Activated T-helper 2 cell treated with anti-CD3 and anti-CD28 coated beads, Interferon-gamma antibody, Interleukin-2, Interleukin-4, amounts not matched to agents 10 μg/mL and 5 μg/mL and 100 μg/mL, durations not matched to agents 14 hours and 24 hours and 36 hours (primary cell): ENCODE measurements at places on chromosomes 3 and 15. TPM values are rescaled to one million over a fixed set of nuclear protein-coding genes. Genes with fewer than 3 reads are reported as not detected.

DNA sequence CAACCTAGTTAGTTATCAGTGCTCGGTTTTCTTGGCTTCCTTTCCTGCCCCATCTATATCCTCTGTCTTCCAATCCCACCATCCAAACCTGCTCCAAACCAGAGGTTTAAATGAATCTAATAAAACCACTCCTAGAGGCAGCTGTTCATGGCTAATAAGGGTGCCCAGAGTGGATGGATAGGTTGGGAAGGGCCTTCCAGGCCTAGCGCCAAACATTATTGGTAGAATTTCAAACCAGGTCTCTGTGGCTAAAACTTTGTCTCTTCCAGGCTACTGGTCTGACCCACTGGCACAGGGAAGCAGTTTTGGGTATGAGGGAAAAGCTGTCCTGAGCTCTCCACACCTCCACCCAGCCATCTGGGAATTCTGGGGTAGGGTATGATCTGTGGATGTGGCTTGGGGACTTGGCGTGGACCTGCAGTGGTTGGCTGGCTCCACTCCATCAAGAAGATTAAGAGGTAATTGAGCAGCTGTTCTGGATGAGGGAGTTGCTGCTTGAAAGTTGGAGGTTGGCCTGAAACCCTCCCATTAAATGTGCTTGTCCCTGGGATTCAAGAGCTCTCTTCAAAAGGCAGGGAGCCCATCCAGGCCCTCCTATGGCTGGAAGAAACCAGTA, 29.3 kb upstream of the INSYN1 start:
- no peak for DNase-seq

DNA sequence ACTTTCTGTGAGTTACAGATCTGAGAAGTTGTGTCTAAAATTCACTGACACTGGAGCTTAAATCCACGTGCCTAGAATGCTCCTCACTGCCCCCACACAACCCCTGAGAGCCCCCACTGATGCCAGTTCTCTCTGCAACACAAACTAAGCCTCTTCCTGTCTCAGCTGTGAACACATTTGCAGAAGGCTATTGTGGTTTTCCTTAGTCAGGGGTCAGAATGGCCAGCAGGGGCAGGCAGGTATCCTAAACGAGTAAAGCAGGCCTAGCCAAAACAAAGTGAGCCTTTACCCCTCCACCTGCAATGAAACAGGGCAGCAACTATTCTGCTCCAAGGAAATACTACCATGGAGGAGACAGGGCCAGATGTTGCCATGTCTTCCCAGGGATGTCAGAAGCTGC, 78.6 kb downstream of the FHIT start:
- DNase-seq = no peak

DNA sequence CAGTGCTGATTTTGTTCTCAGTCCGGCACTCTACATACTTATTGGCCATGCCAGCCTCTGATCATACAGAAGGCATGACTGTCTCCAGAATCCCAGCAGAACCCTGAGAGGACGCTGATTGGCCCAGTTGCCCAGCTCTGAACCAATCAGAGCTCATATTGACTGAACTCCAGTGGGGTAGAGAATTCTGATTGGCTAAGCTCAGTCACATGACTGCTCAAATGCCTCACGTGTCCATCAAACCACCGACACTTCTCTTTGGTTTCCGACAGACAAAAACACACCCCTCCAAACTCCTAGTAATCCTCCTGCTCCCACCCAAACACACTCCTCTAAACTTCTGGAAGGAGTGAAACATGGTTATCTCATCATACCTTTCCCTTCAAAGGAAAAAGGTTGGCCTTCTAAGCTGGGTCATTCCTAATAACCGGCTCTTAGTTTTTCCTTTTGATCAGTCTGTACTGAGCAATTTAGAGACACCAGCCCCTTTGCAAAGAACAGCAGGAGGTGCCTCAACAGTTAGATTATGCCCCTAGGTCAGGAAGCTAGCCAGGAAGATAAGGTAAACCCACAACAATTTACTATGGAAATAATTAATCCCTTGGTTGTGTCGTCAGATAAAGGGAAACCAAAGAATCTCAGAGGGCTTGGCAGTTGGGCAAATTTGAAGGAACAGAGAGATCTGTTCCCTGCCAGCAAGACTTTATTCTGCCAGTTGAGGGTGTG, 187.8 kb downstream of the TLE3 start:
- no peak for DNase-seq

GRCh38 chr15:50484781-50485180, 60.6 kb downstream of the USP8 start:
- DNase-seq = no peak

DNA sequence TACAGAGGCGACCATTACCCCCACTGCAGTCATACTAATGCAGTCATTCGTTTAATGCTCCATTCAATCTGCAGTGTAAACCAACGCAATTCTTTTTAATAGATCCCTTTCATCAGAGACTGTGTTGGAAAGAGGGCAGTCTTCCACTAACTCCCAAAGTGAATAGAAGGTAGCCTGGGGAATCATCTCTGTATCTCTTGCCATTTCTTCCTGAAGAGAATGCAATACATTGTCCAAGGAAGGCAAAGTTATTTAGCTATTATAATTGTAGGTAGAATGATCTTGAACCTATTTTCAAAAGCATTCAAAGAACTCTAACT, 1.3 kb upstream of the SLITRK3 start:
- no peak for DNase-seq

- DNase-seq = no peak
Observed at GRCh38 chr15:85800478-85801123, 5.9 kb upstream of the KLHL25 start.

DNA sequence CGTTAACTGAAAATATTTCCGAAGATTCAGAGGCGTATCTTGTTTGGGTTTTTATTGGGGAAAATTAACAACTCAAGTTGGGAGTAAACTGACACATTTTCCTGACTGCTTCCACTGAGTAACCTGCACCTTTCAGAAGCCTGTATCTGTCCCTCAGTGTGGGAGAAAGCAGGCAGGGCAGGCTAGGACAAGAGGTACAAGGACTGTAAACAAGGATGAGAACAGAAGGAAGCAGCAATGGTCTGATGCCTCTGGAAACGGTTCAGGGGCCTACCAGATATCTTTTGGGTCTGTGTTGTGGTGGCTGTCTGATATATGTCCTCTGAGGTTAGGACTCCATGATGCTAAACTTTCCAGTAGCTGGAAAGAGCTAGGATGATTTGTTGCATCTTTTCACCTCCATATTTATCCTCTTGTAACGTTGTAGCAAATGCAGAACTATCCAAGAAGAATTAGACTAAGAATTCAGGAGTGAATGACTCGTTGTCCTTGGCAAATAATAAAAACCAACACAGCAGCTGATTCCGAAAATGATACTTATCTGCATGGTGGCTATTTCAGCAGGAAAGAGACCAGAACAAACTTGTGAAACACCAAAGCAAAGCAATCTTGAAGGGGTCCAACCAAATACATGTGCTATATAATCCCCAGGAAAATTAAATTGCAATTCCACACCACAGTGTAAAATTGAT, 195.9 kb upstream of the ICE2 start:
- DNase-seq = no peak

DNA sequence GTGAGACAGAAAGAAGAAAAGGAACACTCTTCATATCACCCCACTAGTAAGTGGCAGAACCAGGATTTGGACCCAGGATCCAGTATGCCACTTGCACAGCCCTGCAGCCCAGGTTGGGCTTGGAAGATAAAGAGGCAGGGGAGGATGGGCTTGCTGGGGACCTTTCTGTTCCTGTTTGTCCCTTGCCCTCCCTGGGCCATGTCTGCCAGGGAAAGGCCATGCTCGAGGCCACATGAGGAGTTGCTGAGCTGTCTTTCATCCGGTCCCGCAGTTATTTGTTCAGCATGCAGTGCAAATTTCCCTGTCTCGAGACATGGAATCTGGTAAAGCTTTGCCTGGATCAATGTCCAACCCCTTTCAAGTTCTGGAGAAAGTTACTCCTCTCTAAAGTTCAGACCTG, 116.0 kb upstream of the MRPS22 start:
- DNase-seq = no peak

DNA sequence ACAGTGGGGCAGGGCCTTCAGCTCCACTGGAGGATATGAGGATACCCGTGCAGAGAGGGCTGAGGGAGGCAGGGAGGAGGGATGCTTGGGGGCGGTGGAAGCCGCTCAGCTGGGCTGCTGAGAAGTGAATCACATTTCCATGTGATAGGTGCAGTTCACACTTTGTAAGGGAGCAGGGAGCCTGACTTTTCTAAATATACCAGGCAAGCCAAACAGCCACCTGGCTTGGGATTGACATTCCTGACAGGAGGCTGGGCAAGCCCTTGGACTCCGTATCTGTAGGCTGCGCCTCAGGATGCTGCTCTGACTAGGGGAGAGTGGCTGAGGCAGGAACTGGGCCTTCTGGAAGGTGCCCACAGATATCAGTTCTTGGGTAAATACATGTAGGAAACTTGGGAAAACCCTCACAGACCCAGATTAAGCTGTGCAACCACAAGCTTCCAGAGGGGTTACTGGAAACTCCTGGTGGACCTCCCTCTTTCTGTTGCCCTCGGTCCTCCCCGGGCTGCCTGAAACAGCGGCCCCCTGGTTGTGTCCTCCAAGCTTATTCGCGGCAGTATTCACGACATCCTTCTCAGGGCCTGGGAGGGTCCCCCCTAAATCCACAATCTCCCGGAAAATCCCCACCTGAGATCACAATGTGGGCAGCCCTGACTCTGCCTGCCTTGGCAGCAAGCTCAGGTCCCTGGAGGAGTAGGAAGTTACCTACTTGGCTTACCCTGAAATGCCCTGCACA, 33.0 kb upstream of the ADCY5 start:
- DNase-seq = no peak

DNA sequence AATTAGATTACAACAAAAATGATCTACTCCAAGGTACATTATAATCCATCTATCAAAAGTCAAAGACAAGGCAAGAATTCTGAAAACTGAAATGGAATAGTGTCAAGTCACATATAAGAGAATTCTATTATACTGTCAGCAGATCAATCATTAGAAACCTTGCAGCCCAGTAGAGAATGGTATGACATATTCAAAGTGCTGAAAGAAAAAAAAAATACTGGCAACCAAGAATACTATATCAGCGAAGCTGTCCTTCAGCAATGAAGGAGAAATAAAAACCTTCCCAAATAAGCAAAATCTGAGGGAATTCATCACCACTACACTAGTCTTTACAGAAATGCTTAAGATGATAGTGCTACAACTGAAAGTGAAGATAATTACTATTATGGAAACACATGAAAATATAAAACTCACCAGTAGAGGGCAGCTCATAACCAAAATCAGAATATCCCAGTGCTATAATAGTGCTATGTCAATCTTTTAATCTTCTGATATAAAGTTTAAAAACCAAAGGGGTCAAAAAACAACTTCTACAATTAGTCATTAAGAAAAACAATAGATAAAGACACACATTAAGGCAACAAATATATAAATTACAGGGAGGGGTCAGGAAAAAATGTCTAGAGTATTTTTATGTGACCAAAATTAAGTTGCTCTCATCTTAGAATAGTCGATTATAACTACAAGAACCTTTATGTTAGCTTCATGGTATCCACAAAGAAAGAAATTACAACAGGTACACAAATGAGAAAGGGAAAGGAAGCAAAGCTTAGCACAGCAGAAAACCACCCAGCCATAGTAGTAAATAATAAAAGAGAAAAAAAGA, 190.7 kb upstream of the CNTN6 start:
- DNase-seq = no peak

DNA sequence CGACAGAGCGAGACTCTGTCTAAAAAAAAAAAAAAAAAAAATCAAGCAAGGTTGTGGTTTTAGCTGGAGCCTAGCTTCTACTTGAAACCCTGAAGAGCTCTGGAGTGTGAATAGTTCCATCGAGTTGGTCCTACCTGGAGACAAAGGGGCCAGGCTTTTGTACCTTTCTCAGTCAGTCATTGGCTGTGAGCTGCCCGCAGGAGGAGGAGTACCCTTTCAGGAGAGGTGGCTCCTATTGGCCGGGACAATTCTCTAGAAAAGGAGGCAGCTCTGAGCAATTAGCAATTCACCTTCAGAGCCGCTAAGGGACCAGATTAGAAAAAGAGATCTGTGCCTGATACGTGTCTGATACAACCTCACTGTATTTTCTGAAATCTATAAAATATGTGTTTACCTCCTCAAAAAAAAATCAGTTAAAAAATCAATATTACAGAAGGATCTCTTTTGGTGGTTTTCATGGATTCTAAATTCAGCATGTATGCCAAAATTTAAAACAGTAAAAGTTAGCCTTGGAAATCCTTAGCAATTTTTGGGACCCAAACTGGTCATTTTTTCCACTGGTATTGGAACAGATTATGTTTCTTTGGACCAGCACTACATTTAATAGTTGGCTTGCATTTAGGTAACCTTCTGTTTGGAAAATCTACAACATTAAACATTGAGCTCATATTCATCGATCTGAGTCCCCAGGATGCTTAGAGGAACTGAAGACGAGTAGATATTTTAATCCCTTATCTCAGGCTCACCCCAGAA, 29.7 kb upstream of the PDCD6IP start:
- no peak for DNase-seq

DNA sequence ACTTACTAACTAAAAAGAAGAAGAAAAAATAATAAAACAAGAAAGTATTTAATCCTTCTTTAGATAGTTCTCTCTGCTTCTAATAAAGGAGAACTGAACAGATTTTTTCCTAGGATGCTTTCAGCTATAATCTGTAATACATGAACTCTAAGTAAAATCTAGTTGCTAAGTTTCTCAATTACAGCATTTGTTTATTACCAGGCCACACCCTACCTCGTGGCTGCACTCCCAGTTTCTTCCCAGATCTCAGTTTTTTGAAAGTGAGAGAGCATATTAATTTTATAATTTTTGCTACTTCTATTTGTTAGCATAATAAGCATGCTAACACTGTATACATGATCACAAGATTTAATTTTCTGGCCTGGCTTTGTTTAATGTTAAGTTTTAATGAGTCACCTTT, 258.3 kb downstream of the IL5RA start:
- no peak for DNase-seq

DNA sequence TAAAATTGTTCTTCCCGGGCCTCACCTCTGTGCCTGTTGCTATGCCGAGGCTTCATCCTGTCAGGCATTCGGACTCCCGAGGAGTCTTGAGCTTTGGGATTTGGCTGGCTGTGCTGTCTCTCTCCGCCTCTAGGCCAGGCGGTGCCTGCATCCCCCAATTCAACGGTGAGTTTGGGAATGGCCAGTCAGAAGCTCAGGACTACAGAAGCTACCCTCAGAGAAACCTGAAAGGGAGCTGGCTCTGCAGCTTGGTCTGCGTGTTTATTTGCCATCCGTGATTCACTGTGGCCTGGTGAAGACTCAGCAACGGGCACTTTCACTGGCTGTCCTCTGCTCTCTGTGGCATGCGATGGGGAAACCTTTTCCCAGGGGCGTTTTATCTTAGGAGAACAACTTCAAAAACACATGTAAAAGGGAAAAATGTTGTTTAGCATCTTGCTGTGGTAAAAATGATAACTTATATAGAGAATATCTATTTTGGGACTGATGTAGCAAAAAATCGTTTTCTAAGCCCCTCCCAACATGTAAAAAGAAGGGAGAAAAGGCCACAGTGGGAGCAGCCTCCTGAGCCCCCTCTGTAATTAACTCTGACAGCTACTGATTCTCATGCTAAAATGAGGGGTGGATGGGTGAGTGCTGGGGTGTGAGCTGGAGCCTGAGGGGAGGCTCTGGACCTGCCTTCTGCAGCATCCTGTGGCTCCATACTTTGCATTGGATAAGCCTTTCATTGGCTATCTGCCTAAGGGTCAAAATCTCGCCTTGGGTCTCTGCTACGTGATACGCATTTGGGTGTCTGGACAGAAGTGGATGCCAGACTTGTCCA, 103.4 kb upstream of the KLHL25 start:
- DNase-seq = no peak

Gene TM6SF1
- total RNA-seq = 1.7 and 3.3 TPM in 2 replicates

Gene KCTD6
- total RNA-seq = 7.2 and 8.7 TPM in 2 replicates

Gene NEK11
- 1.1 and 1.2 TPM in 2 replicates for total RNA-seq

Gene MESP2
- 0.39 and 0.41 TPM in 2 replicates for total RNA-seq

Gene PLOD2
- 1.1 and 2.2 TPM in 2 replicates for total RNA-seq
